ENCODE measurements at places on chromosomes 11 and 22.
A peak's percentile ranks its signal among the peaks of the same experiment; 100 is the strongest.

DNA sequence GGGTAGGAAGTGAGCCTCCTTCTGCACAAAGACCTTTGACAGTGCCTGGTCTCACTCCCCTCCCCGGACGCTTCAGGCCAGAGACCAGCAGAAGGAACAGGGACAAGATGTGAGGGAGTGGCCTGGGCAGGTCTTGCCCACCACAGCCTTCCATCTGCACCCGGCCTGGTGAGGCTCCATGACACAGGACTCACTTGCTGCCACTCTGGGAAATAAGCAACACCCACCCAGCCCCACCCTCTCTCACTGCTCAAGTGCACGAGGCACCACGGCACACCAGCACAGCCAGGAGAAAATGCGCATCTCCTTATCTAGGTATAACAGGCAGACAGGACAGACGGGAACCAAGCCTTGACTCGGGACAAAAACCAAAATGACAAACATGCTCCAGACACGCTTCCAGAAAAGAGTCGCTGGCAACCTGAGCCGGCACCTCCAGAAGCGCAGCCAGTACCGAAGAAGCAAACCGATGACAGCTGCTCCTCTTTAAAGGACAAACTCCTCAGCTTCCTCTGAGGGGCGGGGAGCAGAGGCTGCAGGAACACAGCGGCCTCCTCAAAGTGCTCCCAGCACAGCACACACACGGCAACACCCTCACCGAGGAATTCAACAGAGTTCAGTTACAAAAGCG, 41.7 kb downstream of the BRD1 start:
- no peak for DNase-seq

GRCh38 chr11:128731041-128731663, 37.3 kb downstream of the FLI1 start:
- no peak for DNase-seq

GRCh38 chr11:36090356-36091109, 146.7 kb downstream of the LDLRAD3 start:
- no peak for DNase-seq

GRCh38 chr11:45097721-45098493, 48.5 kb upstream of the PRDM11 start:
- no peak for DNase-seq

GRCh38 chr22:40637183-40638150, 948 bp upstream of the MRTFA start:
- DNase-seq, result no peak

- DNase-seq, result no peak
Observed at GRCh38 chr11:121365304-121365703, 72.7 kb downstream of the SC5D start.

DNA sequence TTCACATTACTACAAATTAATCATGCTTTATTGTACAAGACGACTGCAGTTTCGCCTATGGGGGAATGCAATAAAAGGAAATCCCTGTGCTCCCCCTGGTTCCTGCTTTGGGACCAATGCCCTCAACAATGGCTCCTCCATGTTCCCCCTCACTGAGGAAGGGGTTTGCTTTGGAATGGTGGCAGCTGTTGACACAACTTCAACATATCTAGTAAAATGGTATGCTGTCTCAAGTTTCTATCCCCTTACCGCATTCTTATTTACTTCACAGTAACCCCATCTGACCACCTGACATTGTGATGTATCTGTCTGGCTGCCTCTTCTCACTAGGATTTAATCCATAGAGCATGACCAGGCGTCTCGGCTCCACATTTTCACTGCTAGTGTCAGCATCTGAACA, 48.8 kb downstream of the PIWIL3 start:
- DNase-seq, result no peak

- DNase-seq, result no peak
Observed at GRCh38 chr11:117299351-117300282, 8.5 kb downstream of the BACE1-AS start.

DNA sequence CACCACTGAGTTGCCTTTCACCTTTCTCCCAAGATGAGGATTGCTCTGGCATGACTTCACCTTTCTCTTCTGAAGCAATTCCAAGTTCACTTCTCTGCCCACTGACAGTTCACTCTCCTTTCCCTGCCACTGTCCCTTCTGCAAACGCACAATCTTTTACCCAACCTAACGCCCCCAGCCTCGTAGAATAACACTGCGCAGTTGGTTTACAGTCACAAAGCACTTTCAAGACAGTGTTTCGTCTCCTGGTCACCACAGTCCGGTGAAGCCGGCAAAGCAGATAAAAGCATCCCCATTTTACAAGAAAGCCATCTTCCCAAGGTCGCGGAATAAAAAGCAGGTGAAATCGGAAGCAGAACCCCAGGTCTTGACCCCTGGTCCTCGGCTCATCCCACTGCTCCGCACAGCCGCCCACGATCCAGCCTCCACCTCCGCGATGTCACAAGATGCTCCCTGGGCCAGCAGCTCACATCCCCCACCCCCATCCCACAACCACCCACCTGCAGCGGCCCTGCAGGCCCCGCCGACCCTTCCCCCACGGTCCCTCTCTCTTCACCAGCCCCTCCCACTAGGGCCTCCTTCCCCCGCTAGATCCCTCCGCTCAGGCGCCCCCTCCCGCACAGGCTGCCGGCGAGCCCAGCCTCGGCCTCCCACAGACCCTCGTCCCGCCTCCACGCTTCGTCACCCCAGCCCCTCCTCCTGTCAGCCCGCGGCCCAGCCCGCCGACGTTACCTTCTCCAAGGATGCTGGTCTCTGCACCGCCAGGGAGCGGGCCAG, 585 bp downstream of the PI4KA start:
- peak; percentile 62 for DNase-seq

DNA sequence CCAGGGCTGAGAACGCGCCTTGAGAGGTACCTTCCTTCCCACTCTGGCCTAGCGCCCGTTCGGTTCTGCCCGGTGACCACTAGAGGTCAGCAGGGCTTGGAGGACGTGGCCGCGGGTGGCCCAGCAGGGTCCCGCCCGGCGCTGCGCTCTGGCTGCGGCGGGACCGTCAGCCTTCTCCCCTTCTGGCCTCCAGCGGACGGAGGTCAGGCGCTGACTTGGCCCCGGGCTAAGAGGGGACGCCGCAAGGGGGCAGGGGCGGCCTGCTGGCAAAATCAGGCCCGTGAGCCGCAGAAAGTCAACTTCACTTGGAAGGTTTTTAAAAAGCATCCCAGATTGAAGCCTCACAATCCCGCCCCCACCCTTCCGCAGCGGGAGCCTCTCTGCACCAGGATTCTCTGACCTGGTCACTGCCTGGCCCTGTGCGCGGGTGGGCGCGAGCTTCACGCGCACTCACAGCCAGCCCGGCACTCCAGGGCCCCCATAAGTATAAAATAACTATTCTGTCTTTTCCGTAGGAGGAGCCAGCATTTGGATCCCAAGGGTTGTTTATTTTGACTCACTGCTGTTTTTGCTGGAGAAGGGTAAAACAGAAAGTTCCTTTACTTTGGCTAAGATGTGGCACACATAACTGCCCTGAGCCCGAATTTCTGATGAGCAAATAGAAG, 23.2 kb upstream of the ZBTB16 start:
- DNase-seq, result peak; percentile 78

DNA sequence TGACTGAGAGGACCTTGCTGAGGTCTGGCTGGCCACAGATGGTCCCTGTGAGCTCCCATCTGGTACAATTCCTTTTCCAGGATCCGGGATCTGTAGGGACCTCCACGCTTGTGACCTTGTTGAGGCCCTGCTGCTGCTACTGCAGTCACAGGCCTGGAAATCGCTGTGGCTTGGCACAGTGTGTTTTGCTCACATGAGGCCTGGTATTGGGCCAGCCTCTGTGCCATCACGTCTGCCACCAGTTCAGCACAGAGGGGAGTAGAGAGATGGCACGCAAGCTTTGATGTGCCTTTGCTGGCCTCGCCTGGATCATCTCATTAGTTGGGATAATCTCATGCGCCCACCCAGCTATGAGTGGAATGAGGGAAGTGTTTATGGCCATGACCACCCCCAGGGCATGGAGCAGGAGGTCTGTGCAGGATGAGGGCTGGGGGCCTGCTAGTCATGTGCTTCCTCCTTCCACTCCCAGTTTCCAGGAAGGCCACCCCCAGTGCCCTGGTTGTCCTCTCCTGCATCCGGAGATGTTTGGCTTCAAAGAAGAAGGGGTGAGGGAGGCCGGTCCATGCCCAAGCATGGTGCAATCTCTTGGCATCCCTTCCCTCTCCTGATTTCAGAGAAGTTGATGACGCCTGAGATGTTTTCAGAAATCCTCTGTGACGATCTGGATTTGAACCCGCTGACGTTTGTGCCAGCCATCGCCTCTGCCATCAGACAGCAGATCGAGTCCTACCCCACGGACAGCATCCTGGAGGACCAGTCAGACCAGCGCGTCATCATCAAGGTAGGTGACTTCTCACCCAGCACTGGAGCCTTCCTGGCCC, 22.4 kb downstream of the DERL3 start:
- DNase-seq, result no peak

DNA sequence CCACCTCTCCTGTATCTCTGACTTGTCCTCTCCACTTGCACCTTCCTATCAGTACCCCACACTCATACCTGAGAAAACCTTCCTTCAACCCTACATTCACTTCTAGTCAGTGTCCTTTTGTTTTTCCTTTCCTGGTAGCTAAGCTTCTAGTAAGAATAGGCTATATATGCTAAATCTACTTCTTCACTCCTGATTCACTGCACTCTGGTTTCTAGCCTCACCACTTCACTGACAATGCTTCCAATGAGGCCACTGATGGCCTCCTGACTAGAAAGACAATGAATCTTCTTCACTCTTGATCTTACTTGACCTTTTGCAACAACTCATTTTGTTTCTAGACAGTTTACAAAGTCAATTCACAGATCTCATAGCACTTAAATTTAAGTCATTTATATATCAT, 52.0 kb downstream of the RELT start:
- no peak for DNase-seq

DNA sequence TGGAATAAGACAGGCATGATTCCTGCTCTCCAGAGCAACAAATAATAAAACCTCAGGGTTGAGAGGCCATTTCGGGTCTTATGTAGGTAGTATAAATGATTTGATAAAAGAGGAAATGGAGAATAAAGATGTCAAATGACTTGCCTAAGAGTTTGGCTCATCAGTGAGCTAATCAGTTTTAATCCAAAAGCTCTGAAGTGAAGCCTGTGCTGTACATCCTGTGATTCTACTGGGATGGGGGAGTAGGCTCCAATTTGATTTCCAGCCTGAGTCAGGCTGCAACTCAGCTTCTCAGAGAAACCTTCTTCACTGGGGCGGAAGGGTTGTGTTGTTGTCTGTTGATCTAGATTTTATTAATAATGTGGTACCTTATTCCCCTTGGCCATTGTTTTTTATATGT, 192.2 kb upstream of the SORL1-AS1 start:
- DNase-seq, result no peak

- DNase-seq, result no peak
Observed at GRCh38 chr11:13055200-13055599, 46.1 kb downstream of the RASSF10 start.

DNA sequence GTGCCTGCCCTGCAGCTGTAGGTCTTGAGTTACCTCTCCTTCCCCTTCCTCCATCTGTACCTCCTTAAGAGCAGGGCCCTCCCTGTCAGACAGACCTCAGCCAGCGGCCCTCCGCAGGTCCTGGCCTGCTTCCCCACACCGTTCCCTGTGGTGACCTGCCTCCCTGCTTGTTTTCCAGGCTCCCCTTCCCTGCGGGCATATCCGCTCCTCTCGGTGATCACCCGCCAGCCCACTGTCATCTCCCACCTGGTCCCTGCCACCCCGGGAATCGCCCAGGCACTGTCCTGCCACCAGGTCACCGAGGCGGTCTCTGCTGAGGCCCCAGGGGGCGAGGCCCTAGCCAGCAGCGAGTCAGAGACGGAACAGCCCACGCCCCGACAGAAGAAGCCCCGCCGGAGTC, 60.9 kb downstream of the BARX2 start:
- DNase-seq, result no peak

DNA sequence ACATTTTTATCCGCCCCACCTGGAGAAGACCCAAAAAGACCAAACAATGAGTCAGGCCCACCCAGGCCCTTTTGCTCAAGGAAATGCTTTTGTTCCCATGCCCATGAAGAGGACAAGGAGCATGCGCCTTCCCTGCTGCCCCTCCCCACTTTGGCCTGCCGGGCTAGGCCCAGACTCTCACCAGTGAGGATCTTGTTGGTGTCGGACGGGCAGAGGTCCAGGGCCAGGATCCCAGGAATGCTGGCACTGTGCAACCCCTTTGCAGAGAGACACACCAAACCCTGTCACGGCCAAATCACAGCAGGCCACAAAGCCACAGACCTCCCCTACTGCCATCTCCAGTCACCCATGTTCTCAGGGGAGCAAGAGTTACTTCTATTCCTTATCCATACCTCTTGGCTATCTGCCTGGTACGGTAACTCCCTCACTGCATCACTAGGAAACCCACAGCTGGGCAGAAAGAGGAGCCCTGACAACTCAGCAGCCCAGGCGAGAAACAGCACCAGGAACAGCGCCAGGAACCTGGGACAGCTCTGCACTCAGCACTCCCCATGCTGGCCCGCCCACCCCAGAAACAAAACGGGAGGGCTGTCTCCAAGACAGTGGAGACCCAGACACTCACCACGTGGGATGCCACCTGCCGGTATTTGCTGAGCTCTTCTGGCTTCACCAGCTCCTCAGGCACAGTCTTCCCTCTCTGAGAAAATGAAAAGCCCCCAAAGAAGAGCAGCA, 5.5 kb downstream of the PRPF19 start:
- no peak for DNase-seq

GRCh38 chr11:77262803-77263202, 38.7 kb downstream of the GDPD4 start:
- no peak for DNase-seq

- DNase-seq, result peak; percentile 61
Observed at GRCh38 chr11:75338516-75339208, 12.8 kb downstream of the ARRB1 start.

- no peak for DNase-seq
Observed at GRCh38 chr22:38203090-38203810, 1.5 kb downstream of the MAFF start.

DNA sequence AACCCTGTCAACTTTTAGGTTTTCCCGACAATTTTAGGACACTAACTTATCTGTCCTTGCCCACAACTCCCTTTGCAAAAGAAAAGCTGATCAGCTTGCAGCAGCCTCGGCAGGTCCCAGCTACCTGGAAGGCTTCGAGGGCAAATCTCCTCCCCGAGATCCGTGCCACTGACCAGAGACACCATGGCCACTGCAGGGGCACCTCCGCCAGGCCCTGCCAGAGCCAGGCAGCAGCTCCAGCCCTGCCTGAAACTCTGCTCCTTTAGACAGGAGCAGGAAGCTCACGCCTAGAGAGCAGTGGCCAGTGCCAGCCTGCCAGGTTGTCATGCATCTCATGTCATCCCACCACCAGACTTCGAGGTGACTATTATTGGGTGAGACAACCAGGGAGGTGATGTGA, 21.1 kb downstream of the KCNJ4 start:
- no peak for DNase-seq

- no peak for DNase-seq
Observed at GRCh38 chr11:45145379-45146071, 914 bp upstream of the PRDM11 start.

GRCh38 chr11:62077132-62077531, 46.7 kb upstream of the INCENP start:
- no peak for DNase-seq

- DNase-seq, result no peak
Observed at GRCh38 chr11:90251599-90251998, 28.8 kb upstream of the CHORDC1 start.

GRCh38 chr22:39248254-39248653, 3.5 kb upstream of the PDGFB start:
- DNase-seq, result no peak
